ENCODE measurements at places on chromosomes 11 and 22. TPM values are rescaled to one million over a fixed set of nuclear protein-coding genes. Genes with fewer than 3 reads are reported as not detected.

P2RY2 gene
- 2.4 TPM for total RNA-seq

C11orf21 gene
- 16.2 TPM for total RNA-seq

HOATZ gene
- total RNA-seq: not detected

HSD17B12 gene
- total RNA-seq: 126 TPM

DNA sequence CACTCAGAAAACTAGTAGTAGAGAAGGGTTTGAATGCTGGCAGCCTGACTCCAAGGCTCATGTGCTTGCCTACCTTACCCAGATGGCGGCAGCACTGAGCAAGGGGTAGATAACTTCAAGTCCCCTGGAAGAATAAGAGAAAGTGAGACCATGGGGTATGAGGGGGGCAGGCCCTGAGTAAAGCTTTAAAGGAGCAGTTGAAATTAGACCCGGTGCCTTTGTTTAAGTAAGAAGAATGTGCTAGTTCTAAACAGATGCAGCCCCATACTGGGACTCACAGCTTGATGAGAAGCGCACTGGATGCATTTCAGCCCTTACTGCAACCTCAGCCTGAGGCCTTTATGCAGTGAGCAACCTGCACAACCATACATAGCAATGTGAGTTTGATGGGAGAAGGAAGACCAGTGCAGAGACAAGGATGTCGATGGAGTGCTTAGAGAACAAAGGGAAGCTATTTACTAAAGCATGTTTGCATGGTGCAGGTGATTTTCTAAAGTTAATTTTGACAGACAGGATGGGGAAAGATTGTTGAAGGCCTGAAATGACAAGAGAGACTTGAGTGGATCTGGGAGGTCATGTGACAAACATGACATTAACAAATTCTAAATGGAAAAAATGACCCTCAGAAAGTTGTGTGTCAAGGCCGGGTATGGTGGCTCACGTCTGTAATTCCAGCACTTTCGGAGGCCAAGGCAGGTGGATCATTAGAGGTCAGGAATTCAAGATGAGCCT, 27.1 kb upstream of the TMA7B start:
- DNase-seq: peak; percentile 77

DNA sequence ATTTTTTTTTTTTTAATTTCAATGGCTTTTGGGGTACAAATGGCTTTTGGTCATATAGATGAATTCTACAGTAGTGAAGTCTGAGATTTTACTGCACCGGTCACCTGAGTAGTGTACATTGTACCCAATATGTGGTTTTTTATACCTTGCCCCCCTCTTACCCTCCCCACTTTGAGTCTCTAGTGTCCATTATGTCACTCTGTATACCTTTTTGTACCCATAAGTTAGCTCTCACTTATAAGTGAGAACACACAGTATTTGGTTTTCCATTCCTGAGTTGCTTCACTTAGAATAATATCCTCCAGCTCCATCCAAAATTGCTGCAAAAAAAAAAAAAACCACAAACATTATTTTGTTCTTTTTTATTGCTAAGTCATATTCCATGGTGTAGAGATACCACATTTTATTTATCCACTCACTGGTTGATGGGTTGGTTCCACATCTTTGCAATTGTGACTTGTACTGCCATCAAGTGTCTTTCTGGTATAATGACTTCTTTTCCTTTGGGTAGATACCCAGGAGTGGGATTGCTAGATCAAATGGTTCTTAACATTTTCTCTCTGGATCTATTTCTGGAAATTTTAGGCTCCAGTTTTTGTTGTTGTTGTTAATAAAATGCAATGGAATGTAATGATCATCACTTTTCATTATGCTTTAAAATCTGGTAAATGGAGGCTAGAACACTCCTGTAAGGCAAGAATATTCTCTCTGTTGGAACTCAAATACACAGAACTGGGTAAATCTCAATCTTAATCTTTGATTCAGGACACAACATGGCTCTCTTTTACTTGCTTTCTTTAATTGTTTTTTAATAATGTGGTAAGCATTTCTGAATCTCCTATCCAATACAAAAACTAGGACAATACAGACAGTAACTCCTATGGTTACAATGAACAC, 10.3 kb downstream of the NEAT1 start:
- DNase-seq: no peak

DNA sequence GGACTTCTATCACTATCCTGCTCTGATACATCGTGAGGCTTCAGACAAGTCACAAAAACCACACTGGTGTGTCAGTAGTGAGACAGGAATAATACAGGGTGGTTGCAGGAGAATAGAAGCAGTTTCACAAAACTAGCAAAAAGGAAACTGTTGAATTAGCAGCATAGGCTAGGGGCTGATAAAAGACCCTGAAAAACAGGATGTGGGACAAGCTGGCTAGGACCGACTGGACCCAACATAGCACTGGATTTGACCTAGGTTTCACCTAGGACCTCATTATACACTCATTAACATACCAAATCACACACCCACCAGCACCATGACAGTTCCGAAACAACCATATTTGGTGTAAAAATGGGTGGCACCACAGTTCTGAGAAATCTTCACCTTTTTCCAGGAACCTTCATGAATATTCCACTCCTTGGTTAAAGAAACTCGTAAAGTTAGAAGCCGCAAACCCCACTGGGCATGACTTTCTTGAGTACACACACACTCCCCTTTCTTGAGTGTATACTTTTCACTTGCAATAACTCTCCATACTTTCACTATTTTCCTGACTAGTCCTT, 76.2 kb downstream of the SLC1A2 start:
- no peak for DNase-seq

- DNase-seq: no peak
These were observed 12.7 kb downstream of the TP53AIP1 start for GRCh38 chr11:128929991-128930390.

Data from liver (tissue), 10 donors.